Activated CD4-positive, alpha-beta T cell treated with anti-CD3 and anti-CD28 coated beads for 36 hours (primary cell): ENCODE measurements at places on chromosomes 4 and X.
A peak's percentile ranks its signal among the peaks of the same experiment; 100 is the strongest.

DNA sequence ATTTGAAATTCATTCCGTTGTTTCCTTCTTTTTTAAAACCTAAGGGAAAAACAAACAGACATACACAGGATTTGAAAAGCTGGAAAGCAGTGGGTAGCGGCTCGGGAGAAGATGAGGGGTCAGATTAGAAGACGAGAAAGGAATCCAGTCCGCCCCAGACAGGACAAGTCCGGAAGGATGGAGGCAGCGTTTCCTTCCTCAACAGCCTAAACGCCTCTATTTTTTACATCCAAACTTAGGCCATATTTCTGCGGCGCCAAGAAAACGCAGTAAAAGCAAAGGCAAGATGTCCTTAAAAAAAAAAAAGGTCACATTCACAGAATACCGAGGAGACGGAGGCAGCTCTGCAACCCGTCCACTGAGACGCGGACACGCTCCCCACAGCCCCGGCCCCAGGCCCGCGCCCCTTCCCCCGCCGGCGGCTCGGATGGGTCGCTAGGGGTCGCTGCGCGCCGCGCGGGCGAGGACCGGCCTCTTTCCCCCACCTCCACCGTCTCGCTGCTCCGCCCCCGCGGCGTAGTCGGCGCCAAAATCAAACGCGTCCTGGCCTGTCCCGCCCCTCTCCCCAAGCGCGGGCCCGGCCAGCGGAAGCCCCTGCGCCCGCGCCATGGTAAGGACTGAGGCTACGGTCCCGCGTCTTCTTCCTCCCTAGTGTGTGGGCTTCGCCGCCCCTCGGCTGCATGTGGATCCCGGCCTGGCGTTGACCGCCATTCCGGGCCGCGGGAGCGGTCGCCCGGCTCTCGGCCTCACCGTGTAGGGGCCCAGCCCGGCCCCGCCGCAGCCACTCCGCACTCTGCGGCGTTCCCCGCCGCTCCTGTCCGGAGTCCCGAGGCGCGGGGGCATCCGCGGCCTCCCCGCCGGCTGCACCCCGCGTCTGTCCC, at the start of gene MND1:
TSS of gene MND1 (plus strand) at position 558 of the 881 bp plus-strand sequence. CDS start at position 608, 50 bp downstream.
- H3K4me1 ChIP-seq = peaks cover 36% of the 10 kb centered on the region
- H3K36me3 ChIP-seq = peaks cover 7% of the 10 kb centered on the region
- DNase-seq = peak; percentile 96
- H3K4me3 ChIP-seq = peak within 1 kb of the TSS; percentile 85

DNA sequence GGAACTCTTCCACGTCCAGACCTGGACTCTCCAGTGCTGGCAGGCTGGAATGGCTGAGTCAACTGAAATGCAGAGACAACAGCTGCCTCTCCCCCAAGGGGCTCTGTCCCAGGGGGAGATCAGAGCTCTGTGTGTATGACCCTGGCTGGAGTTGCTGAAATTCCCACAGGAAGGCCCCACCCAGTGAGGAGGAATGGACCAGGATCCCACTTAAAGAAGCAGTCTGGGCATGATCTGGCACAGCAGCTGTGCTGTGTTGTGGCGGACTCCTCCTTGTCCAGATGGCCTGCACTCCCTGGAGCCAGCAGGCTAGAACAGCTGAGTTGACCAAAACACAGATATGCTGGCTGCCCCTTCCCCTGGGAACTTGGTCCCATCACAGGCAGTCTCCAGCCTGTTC, 25.4 kb downstream of the C4orf17 start:
- H3K4me1 ChIP-seq = peaks cover 2% of the 10 kb centered on the region
- H3K27ac ChIP-seq = no peak overlapping the region

GRCh38 chrX:41589634-41590270, 99.0 kb upstream of the GPR34 start:
- no peak overlapping the region for H3K27ac ChIP-seq
- H3K27me3 ChIP-seq = no peaks in the 10 kb centered on the region
- H3K4me3 ChIP-seq = no peak overlapping the region
- H3K4me1 ChIP-seq = no peaks in the 10 kb centered on the region
- H3K36me3 ChIP-seq = peaks cover 2% of the 10 kb centered on the region
- DNase-seq = no peak

- H3K4me1 ChIP-seq = no peaks in the 10 kb centered on the region
- H3K27ac ChIP-seq = no peak overlapping the region
- peaks cover 22% of the 10 kb centered on the region for H3K27me3 ChIP-seq
- no peaks in the 10 kb centered on the region for H3K36me3 ChIP-seq
- DNase-seq = no peak
Observed at GRCh38 chr4:101355767-101356702, 8.7 kb upstream of the PPP3CA start.

- H3K27ac ChIP-seq = no peak overlapping the region
- DNase-seq = no peak
- no peaks in the 10 kb centered on the region for H3K4me1 ChIP-seq
- no peak overlapping the region for H3K4me3 ChIP-seq
Observed at GRCh38 chr4:105088110-105088879, 58.4 kb upstream of the TET2 start.
